ENCODE measurements at places on chromosomes 13 and 19.

GRCh38 chr19:1237754-1238368 lies at the start of gene CBARP:
Gene CBARP (minus strand): TSS chr19:1238005. CDS start chr19:1236100, 1,905 bp downstream.
- DNase-seq: no peak

DNA sequence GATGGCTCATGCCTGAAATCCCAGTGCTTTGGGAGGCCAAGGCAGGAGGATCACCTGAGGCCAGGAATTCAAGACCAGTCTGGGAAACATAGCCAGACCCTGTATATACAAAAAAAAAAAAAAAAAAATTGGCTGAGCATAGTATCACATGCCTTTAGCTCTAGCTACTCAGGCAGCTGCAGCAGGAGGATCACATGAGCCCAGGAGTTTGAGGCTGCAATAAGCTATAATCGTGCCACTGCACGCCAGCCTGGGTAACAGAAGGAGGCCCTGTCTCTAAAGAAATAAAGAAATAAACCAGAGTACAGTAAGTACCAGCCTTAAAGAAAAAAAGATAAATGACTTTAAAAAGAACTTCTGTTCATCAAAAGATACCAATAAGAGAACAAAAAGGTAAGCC lies 52.9 kb downstream of the FAM124A start:
- DNase-seq: no peak

DNA sequence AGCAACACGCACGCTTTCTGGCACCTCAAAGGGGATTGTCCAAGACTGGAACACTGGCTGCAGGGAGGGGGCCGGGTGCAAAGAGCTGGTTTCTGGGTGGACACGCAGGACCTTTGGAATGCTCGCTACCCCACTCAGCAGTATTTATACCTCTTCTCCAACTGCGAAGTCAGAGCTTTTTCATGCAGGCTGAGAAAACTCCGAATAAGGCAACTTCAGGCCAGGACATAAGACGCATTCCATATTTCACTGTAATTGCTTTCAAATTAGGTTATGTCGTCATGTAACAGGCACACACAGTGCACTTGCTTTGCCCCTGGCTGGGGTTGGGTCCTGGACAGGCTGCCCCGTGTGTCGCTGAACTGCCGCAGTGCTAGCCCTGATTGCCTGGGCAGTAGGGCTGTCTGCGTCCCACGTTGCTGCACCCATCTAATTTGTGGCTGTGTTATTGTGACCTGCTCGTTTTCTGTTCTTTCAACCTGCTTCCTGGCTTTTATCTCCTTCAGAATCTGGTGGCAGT lies 44.5 kb downstream of the ACTN4 start:
- no peak for DNase-seq

DNA sequence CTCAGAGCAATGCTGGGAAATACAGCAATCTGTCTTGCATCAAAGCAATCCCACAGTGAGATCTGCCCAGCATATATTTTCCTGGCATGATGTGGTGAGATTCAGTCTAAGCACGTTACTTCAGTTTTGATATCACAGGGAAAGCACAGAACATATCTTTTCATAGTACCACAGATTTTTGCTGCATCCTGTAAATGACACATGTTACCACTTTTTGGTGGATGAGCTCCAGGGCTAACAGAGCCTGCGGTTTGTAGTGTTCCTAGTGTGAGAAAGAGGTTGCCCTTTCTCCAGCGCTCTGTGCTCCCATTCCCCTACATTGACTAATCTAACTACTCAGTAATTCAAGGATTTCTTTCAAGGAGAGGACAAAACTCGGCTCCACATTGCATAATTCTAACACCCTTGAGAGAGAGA lies 409.0 kb downstream of the GPC6 start:
- no peak for DNase-seq

GRCh38 chr13:20297181-20297580 lies 65.1 kb upstream of the GJB6 start:
- no peak for DNase-seq
